CD14-positive monocyte (primary cell): ENCODE measurements at places on chromosomes 3 and 15. TPM values are rescaled to one million over a fixed set of nuclear protein-coding genes. Genes with fewer than 3 reads are reported as not detected.

GRCh38 chr15:70340494-70340870 is 242.8 kb upstream of the TLE3 start:
- no peaks in the 10 kb centered on the region for H3K36me3 ChIP-seq
- peaks cover 34% of the 10 kb centered on the region for H3K4me1 ChIP-seq
- H3K27me3 ChIP-seq: no peaks in the 10 kb centered on the region
- no peak overlapping the region for H3K4me3 ChIP-seq

DNA sequence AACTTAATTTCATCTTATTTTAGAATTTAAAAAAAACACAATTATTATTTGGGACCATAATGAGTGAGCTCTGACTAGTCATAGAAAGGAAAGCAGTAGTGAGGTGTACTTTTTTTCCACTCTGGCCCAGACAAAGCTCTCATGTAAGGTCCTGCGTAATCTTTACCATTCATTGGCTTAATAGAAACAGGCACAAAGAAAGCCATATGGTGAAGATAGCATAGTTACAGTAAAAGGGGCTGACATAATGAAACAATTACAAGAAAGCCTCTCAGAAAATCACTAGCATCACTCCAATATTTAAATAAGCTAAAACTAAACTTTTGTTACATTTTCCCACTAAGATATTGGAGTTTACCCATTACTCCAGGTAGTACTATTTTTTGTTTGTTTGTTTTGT is 384.6 kb upstream of the ALCAM start:
- no peaks in the 10 kb centered on the region for H3K27me3 ChIP-seq
- H3K4me1 ChIP-seq: no peaks in the 10 kb centered on the region
- H3K4me3 ChIP-seq: no peak overlapping the region
- no peak overlapping the region for H3K27ac ChIP-seq
- no peaks in the 10 kb centered on the region for H3K36me3 ChIP-seq

GRCh38 chr3:11563865-11564185 is 79.9 kb downstream of the VGLL4 start:
- H3K4me3 ChIP-seq: no peak overlapping the region
- no peaks in the 10 kb centered on the region for H3K4me1 ChIP-seq
- no peaks in the 10 kb centered on the region for H3K27me3 ChIP-seq

- H3K27ac ChIP-seq: no peak overlapping the region
- no peaks in the 10 kb centered on the region for H3K4me1 ChIP-seq
- H3K36me3 ChIP-seq: no peaks in the 10 kb centered on the region
- DNase-seq: no peak
- H3K27me3 ChIP-seq: peaks cover 2% of the 10 kb centered on the region
- H3K4me3 ChIP-seq: no peak overlapping the region
Observed at GRCh38 chr3:181753391-181753790, 41.7 kb downstream of the SOX2 start.

DNA sequence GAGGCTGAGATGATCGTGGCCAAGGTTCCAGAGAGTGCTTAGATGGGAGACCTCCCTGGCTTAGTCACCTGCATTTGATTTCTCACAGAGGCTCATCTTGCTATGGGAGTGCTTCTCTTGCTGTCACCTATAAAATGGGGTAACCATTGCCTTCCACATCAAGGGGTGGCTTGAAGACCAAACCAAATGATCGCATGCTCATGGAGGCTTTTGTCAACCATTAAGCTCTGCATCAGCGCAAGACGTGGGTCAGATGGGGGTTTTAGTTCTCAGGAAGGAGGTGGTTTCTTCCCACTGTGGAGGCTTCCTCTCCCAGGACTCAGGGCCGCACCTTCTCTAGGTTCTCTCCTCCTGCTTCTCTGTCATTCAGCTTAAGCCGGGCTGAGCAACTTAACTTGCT is 27.4 kb upstream of the NOX5 start:
- H3K4me1 ChIP-seq: no peaks in the 10 kb centered on the region
- H3K27me3 ChIP-seq: no peaks in the 10 kb centered on the region
- DNase-seq: no peak
- H3K4me3 ChIP-seq: no peak overlapping the region
- H3K27ac ChIP-seq: no peak overlapping the region
- no peaks in the 10 kb centered on the region for H3K36me3 ChIP-seq

GRCh38 chr3:123013876-123014275 is 13.7 kb downstream of the SEMA5B start:
- no peaks in the 10 kb centered on the region for H3K36me3 ChIP-seq
- no peak overlapping the region for H3K27ac ChIP-seq
- no peak overlapping the region for H3K4me3 ChIP-seq
- DNase-seq: no peak
- peaks cover 4% of the 10 kb centered on the region for H3K27me3 ChIP-seq
- H3K4me1 ChIP-seq: no peaks in the 10 kb centered on the region

- H3K4me1 ChIP-seq: no peaks in the 10 kb centered on the region
- no peak overlapping the region for H3K4me3 ChIP-seq
- H3K27me3 ChIP-seq: no peaks in the 10 kb centered on the region
- H3K36me3 ChIP-seq: no peaks in the 10 kb centered on the region
- no peak for DNase-seq
Observed at GRCh38 chr3:41601404-41601987, 360.4 kb downstream of the ULK4 start.

DNA sequence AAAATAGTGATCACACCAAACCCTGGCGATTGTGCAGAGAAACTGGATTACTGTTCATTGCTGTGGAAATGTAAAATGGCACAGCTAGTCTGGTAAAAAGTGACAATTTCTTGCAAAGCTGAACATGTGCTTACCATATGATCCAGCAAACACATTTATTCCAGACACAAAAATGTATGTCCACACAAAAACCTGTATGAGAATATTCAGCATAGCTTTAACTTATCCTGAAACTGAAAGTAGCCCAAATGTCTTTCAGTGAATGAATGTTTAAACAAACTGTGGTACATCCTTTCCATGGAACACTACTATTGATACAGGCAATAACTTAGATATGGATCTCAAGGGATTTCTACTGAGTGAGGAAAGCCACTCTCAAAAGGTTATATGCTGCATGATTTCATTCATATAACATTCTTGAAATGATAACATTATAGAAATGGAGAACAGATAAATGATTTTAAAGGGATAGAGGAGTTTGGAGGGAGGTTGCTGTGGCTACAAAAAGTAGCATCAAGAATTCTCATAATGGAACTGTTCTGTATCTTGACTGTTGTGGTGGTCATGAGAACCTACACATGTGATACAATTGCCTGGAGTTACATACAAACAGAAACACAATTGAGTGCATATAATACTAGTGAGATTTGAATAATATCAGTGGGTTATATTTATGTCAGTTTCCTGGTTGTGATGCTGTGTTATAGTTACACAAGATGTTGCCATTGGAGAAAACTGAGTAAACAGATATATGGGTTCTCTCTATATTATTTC is 70.7 kb upstream of the DPH6 start:
- H3K36me3 ChIP-seq: no peaks in the 10 kb centered on the region
- H3K4me1 ChIP-seq: peaks cover 18% of the 10 kb centered on the region
- no peak for DNase-seq

GRCh38 chr3:52294320-52295150 is 6.9 kb downstream of the GLYCTK start:
- no peak for DNase-seq
- H3K27me3 ChIP-seq: peaks cover 10% of the 10 kb centered on the region
- no peak overlapping the region for H3K27ac ChIP-seq
- no peak overlapping the region for H3K4me3 ChIP-seq

GRCh38 chr15:31811641-31812040 is 218.7 kb upstream of the CHRNA7 start:
- H3K4me1 ChIP-seq: no peaks in the 10 kb centered on the region
- no peak for DNase-seq
- H3K36me3 ChIP-seq: no peaks in the 10 kb centered on the region
- no peak overlapping the region for H3K27ac ChIP-seq
- H3K4me3 ChIP-seq: no peak overlapping the region

Gene AGTR1
- polyA plus RNA-seq: not detected in 2 replicates

Gene KIF23
- polyA plus RNA-seq: 8.1 TPM

Gene SMCO1
- polyA plus RNA-seq: not detected

Gene RARRES1
- not detected for polyA plus RNA-seq

Gene COL6A5
- polyA plus RNA-seq: not detected

Gene THSD4
- not detected in 2 replicates for polyA plus RNA-seq

Gene SLC27A2
- polyA plus RNA-seq: not detected
